ENCODE measurements at places on chromosomes 1 and 21. TPM values are rescaled to one million over a fixed set of nuclear protein-coding genes. Genes with fewer than 3 reads are reported as not detected.

DNA sequence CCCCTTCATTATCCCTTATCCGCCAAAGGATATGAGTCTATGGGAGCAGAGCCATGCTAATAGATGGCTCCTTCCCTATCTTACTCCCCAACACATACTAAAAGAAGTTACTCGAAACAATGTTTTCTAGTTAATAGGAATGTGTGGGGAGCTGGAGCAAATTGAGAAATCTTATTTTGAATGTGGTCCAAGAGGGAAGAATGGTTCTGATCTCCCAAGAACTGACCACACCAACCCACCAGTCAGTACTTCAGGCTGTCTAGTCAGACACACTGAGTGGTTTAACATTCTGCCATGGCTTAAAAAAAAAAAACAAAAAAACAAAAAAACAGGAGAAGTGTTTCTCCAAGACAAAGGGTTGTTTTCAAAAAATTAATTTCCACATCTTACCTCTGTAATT is 31.5 kb upstream of the DNASE2B start:
- no peaks in the 10 kb centered on the region for H3K4me1 ChIP-seq
- no peaks in the 10 kb centered on the region for H3K27me3 ChIP-seq
- peak overlapping the region; percentile 21 for H3K27ac ChIP-seq
- no peak overlapping the region for H3K4me3 ChIP-seq

- H3K36me3 ChIP-seq: no peaks in the 10 kb centered on the region
- no peak overlapping the region for H3K4me3 ChIP-seq
- H3K27me3 ChIP-seq: no peaks in the 10 kb centered on the region
- no peak for DNase-seq
- H3K4me1 ChIP-seq: no peaks in the 10 kb centered on the region
Observed at GRCh38 chr1:119251751-119252150, 111.3 kb upstream of the WARS2 start.

The LAX1 gene
- 0.26 TPM for polyA plus RNA-seq

DNA sequence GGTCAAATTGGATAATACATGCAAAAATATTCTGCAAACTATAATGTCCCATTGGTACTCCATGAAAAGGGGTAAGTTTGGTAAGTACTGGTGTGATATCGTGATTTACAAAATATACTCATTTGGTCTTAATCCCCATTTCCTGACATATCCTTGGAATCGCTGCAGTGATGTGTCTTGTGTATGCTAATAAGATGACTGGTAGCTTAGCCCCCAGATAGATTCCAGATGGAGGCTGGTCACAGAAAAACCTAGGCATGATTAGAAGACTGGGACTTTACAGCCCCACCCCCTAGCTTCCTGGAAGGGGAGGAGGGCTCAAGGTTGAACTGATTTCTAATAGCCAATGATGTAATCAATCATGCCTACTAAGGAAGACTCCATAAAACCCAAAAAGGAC is 3.0 kb downstream of the VAMP4 start:
- no peak for DNase-seq
- no peaks in the 10 kb centered on the region for H3K27me3 ChIP-seq
- H3K4me1 ChIP-seq: peaks cover 23% of the 10 kb centered on the region
- H3K27ac ChIP-seq: no peak overlapping the region
- H3K4me3 ChIP-seq: no peak overlapping the region

The MYOG gene
- polyA plus RNA-seq: 1.2 TPM

Measured in testis (tissue), 5 donors.